HCT116 (cell line): ENCODE measurements at places on chromosomes 5 and 9.

GRCh38 chr9:71638627-71639026, 129.7 kb downstream of the CEMIP2 start:
- no peak for DNase-seq

DNA sequence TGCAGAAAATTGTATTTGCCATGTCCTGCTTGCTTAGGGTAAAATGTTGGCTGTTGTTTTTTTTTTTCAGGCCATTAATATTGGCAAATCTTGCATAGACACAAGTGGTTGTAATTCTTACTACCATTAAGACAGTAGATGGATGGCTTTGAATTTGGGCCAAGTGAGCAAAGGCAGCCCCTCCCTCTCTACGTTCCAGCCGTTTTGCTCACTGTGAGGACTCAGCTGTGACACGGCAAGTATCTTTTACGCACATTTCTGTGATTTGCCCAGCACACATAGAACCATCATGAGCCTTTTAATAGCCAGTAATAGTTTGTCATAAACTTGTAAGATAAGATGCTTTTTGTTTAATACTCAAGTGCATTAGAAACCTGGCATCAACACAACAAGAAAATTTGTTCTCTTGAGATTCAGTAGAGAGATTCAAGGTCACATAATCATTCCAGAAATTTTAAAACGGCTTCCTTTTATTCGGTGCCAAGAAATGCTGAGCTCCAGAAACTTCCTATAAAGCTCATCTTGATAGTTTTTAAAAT, 205.2 kb upstream of the ADCY2 start:
- no peak for DNase-seq

DNA sequence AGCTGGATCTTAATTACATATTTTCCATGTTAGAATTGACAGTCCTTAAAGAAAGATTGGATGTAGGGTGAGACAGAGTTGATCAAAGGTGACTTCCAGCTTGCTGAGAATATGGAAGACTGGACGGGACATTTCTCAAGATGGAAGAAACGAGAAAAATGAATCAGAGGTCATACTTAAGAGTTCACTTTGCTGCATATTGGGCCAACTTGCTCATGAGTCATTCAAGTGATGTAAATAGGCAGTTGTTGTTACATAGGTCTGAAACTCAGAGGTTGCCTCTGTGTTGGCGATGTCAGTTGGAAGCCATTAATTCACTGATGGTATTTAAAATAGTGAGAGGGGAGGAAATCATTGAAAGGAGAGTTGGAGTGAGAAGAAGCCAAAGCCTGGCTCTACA, 132.8 kb downstream of the CD180 start:
- DNase-seq = no peak

DNA sequence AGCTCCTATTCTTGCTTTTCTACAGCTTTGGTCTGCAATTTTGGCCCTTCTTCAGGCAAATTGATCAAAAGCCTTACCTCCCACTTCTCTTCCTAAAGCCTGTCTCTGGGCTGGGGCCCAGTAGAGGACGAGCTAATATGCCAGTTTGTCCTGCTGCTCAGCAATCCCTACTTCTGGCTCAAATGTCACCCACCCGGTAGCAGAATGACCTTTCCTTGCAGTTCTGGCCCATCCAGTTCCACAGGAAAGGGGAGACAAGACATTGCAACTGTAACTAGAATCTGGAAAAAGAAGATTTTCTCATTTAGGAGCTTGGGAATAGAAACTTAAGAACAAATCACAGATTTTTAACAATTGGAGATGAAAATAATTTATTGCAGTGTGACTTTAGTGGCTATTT, 261.5 kb downstream of the RAB3C start:
- no peak for DNase-seq

- no peak for DNase-seq
These were observed 157.5 kb downstream of the MACROH2A1 start for GRCh38 chr5:135241536-135241935.

DNA sequence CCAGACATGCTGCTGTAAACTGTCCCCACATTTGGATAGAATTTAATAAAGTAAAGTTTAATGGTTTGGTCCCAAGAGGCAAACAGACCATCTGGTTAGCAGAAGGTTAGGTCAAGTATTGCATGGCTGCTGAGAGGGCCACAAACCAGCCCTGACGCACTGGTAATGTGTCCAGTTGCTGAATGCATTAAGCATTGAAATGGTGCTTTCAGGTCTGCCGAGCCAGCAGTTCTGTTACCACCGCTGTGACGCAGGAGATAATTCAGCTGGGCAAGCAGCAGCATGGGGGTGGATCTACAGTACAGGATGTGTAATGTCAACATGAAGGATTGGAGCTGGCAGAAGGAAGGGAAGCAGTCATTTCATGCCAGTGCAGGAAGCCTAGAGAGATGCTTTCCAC, 16.0 kb downstream of the ZNF462 start:
- DNase-seq = no peak

DNA sequence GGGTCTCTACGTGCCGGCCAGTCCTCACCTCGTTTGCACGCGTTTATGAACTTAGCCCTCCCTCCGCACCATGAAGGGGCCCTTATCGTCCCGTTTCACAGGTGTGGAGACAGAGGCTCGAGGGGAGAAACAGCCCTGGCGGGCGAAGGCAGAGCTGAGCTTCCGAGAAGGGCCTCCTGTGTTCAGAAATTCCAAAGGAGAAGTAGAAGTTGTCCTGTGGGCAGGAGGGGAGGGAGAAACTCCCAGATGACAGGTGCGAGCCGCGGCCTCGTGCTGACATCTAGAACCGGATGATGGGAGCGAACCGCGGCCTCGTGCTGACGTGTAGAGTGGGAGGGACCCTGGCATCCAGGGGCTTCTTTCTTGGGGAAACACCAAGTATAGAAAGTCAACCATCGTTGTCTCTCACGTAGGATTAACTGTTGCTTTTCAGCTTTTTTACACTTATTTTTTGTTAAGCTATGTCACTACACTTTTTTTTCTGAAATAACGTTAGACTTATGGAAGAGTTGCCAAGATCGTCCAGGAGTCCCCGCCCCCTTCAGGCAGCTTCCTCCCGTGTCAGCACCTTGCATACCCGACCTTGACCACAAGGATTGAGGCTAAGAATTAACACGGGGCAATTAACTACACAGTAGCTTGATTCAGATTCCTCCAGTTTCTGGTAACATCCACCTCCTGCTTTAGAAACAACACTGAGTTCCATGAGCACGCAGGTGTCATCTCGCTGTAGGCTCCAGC, 42.8 kb upstream of the NKD2 start:
- DNase-seq = no peak

- no peak for DNase-seq
These were observed 285.1 kb downstream of the TMEM167A start for GRCh38 chr5:82792096-82792495.

DNA sequence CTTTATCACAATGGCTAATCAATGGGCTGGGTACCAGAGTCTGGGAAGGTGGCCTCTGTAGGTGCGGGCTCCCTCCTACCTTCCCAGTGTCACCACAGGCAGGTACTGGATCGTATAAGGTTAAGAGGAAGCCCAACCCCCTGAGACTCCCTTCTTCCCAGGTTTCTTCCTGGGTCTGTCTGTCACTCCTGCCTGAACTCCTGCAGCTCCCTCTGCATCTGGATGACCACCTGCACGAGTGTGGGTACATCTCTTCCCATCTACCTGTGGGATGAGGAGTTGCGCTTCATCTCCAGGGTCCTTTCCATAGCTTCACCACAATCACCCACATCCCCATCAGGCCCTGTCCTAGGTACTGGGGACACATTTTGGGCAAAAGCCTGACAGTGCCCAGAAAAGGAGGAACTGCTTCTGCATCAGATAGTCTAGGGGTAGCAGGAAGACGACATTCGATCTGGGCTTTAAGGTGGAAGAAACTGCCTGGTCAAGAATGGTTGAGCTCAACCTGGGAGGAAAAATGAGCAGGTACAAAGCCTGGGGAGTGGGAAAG, 112.2 kb upstream of the ALDH1B1 start:
- no peak for DNase-seq

- DNase-seq = no peak
These were observed 48.9 kb downstream of the WDR70 start for GRCh38 chr5:37428044-37428443.

GRCh38 chr5:132429463-132430440, 60.2 kb downstream of the SLC22A5 start:
- no peak for DNase-seq

DNA sequence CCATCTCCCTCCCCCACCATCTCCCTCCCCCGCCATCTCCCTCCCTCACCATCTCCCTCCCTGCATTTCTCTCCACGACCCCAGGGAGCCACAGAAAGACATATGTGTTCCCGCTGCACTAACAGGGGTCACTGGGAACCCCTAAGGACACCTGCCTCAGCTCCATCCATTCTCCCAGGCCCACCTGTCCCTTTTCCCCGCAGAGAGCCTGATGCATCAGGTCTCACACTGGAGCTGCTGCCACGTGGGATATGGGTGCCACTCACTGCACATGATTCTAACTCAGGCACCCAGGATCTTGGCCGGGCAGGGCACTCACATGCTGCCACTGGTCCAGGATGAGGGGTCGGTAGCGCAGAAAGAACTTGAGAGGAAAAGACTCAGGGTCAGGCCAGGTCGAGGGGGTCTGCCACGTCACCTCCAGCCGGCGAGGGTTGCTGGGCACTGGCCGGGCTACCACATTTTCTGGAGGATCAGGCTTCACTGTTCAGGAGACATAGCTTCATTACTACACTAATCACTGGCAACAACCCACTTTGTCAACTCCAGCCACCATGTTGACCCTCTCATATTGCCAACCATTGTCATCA, 33.2 kb upstream of the ENHO start:
- DNase-seq = no peak

- no peak for DNase-seq
These were observed 52.6 kb downstream of the PLAC8L1 start for GRCh38 chr5:146052780-146053179.

DNA sequence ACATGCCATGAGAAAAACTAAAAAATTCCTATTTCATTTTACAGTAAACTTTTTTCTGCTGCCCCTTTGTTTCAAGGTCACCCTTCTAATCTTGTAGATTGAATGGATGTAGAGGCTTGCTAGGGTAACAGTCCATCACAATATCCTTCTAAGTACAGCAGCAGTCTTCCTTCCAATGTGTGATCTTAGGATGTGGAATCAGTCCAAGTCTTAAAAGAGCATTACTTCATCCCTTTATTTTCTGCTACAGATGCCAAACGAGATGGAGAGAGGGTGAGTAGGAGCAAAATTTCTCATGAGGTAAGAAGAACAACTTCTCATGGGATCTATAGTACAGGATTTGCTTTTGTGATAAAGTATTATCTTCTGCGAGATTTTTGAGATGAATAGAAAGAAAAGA, 704 bp upstream of the IL33 start:
- DNase-seq = no peak

GRCh38 chr5:130720355-130720754, 444.7 kb downstream of the HINT1 start:
- peak; percentile 45 for DNase-seq
